Body of pancreas (tissue), 4 donors: ENCODE measurements at places on chromosomes 11 and 22. TPM values are rescaled to one million over a fixed set of nuclear protein-coding genes. Genes with fewer than 3 reads are reported as not detected.

The DDTL gene
- not detected for total RNA-seq

The SLC15A3 gene
- 6.2 TPM for total RNA-seq

The BCO2 gene
- 4.2 TPM for total RNA-seq

The PLA2G6 gene
- total RNA-seq: 41.5 TPM

The CADM1 gene
- total RNA-seq: 12.5 TPM

DNA sequence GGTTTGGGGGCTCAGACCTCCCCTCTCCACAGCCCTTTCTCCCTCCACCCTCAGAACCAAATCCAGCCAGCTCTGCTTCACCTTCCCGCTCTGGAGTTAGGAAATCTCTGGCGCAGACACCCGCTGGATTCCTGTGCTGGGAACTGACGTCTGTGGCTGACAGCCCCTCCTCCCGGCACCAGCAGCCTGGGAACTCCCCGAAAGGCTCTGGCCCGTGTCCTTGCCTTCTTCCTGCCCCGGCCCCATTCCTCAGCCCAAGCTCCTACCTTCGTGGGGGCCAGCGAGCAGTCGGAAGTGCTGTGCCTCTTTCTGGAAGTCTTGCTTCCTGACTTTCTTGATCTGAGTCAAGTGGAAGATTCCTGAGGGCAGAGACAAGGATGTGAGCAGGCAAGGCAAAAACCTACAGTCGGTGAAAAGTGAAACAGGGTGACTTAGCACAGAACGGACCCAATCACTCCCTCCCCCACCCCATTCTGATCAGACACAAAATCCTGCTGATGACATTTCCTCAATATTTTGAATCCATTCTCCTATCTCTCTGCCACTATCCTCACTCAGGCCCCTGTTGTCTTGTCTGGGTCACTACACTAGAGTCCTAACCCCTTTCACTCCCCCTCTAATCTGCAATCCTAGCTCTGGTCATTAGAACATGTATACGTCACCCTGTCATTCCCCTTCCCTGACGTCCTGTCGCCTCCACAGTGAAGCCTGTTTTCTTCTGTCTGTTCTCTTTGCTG is 34.1 kb downstream of the CHRDL2 start:
- H3K27me3 ChIP-seq: no peaks in the 10 kb centered on the region
- peak; percentile 89 for DNase-seq
- peak overlapping the region; percentile 85 for H3K27ac ChIP-seq
- H3K36me3 ChIP-seq: no peaks in the 10 kb centered on the region

GRCh38 chr11:2838676-2839294 is 46.8 kb downstream of the CDKN1C start:
- no peaks in the 10 kb centered on the region for H3K36me3 ChIP-seq
- no peaks in the 10 kb centered on the region for H3K27me3 ChIP-seq
- H3K27ac ChIP-seq: no peak overlapping the region
- DNase-seq: no peak

GRCh38 chr22:37892566-37893335 is 13.3 kb upstream of the MICALL1 start:
- peak overlapping the region; percentile 75 for H3K27ac ChIP-seq
- peak; percentile 87 for DNase-seq
- H3K27me3 ChIP-seq: no peaks in the 10 kb centered on the region
- peaks cover 21% of the 10 kb centered on the region for H3K36me3 ChIP-seq

DNA sequence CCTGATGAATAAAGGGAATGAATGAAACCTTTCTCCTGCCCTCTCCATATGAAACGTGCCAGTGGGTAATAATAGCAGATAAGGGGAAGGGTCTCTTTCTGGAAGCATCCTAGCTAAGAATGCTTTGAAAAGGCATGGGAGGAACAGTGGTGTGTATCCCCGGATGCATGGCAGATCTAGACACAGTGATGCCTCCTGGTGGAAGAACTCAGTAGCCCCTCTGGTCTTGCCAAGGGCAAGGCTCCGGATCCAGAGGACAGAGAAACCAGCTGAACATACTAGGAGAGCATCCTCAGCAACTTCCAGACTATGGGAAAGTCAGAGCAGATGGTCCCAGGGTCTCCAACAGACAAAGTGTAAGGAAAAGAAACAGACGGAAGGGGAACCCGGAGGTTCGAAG is 6.4 kb downstream of the BAIAP2L2 start:
- no peak overlapping the region for H3K27ac ChIP-seq
- no peaks in the 10 kb centered on the region for H3K27me3 ChIP-seq
- DNase-seq: no peak
- H3K36me3 ChIP-seq: no peaks in the 10 kb centered on the region
- no peak overlapping the region for H3K4me3 ChIP-seq

DNA sequence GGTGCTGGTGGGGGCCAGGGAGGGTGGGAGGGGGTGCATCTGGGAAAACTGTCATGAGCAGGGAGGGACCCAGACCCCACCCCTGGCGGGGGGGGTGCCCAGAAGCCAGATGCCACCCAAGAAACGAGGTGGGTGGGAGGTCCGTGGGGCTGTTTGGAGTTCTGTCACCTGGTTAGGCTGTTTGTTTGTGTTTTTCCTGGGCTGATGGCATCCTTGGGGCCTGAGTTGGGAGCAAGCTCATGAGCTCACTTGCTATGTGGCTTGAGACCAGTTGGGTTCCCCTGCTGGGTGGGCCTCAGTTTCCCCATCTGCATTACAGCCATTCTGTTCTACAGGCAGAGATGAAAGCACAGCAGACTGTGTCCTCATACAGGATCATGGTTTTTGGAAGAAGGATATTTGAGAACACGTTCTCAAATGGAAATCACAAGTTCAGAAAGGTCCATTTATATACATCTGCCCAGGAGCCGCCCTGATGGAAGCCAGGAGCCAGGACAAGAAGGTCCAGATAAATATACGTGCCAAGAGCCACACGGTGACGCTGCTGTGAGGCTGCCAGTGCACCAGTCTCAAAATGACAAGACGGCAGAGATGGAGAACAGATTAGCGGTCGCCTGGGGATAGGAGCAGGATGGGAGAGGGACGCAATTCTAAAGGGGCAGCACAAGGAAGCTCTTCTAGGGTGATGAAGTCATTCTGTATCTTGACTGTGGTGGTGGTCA is 312.9 kb downstream of the MN1 start:
- no peak overlapping the region for H3K4me3 ChIP-seq
- H3K27ac ChIP-seq: peak overlapping the region; percentile 83
- H3K4me1 ChIP-seq: peaks cover 24% of the 10 kb centered on the region
- peak; percentile 60 for DNase-seq

GRCh38 chr11:14538926-14539554 is 18.9 kb upstream of the PSMA1 start:
- H3K4me3 ChIP-seq: no peak overlapping the region
- peak overlapping the region; percentile 54 for H3K27ac ChIP-seq
- DNase-seq: no peak

DNA sequence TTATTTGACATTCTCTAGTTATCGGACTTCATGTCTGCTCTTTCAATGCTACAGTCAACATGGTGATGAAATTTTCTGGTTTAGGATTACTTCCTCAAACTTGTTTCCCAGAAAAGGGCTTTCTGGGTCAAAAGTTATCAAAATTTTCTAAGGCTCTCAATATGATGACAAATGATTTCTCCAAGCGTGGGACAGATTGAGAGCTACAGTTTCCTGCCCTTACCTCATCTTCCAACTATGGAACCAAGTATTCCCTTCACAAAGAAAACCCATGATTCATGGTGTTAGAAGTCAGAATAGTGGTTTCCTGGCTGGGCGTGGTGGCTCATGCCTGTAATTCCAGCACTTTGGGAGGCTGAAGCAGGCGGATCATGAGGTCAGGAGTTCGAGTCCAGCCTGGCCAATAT is 17.8 kb downstream of the MYO18B start:
- no peak overlapping the region for H3K4me3 ChIP-seq
- H3K27ac ChIP-seq: peak overlapping the region; percentile 46
- H3K27me3 ChIP-seq: no peaks in the 10 kb centered on the region
- no peaks in the 10 kb centered on the region for H3K36me3 ChIP-seq
- no peaks in the 10 kb centered on the region for H3K4me1 ChIP-seq
